ENCODE measurements at places on chromosomes 2 and 18.

- no peak for DNase-seq
These were observed 2.3 kb upstream of the ACTG2 start for GRCh38 chr2:73890301-73891092.

GRCh38 chr2:235478609-235479008, 15.2 kb upstream of the AGAP1 start:
- no peak for DNase-seq

- DNase-seq: no peak
These were observed 244.3 kb downstream of the FAM210A start for GRCh38 chr18:13481820-13482617.

DNA sequence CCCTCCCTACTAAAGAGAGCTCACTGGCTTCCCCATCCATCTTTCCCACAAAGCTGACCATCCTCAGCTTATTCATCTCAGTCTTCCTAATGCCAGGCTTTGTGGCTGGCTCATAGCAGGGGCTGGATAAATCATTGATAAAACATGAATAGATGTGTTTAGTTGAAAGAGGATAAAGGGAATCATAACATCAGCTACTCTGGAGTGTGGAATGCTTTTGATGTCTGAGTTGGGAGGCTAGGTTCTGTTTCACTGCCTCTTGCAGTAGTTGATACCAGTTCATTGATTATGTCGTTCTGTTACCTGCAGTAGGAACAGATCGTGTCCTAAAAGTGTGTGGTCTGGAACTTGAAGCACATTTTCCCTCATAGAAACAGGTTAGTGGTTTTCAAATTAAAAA, 66.3 kb upstream of the HK2 start:
- DNase-seq: no peak

GRCh38 chr2:148936857-148937450, 61.9 kb downstream of the KIF5C start:
- no peak for DNase-seq

DNA sequence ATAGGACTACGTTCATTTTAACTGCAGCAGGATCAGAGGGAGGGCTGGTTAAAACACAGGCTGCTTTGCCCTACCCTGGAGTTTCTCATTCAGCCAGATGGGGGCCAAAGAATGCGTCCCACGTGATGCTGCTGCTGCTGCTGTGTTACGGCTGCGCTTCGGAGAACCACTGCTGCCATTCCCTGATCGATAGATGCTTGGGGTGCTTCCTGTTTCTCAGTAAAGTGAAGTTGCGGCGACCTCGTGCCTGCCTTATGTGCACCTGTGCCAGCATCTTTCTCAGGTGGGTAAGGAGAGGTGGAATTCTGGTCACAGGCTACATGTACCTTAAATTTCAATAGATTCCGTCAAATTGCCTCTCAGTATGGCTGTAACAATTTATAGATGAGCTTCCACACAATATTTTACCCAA, 24.7 kb upstream of the TOGARAM2 start:
- DNase-seq: peak; percentile 46

GRCh38 chr2:67341012-67341318, 56.2 kb upstream of the ETAA1 start:
- DNase-seq: no peak

DNA sequence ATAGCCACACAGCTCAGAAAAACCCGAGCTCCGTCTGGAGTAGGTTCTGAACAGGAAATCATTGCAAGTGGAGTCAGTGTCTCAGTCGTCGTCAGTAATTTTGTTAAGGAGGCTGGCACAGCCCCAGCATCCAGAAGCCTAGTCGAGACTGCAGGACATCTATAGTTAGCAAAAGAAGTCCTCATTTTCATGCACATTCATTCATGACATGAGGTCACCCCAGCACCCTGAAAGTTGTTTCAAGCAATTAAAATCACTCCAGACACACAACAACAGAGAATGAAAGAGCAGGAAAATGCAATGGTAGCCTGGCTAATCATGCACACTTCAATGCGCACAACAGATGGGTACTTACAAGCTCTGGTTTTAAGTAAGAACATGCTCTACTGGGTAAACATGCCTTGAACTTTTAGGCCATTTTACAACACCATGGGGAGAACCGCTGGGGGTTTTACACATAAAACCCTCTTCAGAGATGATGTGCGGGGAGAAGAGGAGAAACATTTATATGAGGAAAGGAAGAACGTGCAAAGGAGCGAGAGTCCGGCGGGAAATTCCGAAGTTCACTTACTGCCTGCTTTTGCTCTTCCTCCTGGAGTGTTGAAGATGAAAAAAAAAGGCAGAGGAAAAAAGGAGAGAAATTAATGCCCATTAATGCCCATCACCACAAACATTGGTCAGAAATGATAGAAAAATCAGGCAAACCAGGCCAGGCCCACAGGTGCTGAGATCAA, 77.4 kb upstream of the DNMT3A start:
- DNase-seq: no peak

DNA sequence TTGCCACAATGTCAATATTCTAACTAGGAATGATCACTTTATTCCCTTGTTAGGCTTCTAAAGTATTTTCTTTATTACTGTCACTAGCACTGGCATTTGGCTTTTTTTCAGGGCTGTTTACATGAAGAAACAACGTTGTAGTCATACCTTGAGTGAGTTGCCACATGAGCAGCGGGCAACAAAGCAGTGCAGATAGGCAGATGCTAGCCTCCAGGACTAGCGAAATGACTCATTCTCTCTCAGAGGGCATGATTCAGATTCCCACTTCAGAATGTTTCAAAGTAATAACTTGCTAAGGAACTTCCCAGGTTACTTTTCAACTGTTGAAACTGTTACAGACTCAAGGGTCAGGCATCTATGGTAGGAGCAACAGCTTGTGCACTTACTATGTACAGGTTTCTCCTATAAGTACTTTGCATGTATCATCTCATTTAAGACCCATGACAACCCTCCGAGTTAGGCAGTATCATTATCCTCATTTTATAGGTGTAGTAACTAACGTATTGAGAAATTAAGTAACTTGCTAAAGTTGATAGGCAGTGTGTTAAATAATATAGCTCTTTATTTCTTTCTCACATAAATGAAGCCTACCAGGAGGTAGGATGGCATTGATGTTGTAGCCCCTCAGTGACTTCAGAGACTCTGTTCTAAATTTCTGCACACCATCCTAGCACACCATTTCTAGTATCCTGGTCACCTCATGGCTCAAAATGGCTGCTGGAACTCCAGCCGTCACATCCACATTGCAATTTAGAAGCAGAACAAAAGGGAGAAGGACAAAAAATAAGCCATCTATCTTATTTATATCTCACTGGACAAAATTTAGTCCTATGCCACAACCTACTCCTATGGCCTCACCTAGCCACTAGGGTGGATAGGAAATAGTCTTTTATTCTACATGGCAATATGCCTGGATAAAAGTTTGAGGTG, 83.3 kb downstream of the ICOS start:
- DNase-seq: peak; percentile 68

DNA sequence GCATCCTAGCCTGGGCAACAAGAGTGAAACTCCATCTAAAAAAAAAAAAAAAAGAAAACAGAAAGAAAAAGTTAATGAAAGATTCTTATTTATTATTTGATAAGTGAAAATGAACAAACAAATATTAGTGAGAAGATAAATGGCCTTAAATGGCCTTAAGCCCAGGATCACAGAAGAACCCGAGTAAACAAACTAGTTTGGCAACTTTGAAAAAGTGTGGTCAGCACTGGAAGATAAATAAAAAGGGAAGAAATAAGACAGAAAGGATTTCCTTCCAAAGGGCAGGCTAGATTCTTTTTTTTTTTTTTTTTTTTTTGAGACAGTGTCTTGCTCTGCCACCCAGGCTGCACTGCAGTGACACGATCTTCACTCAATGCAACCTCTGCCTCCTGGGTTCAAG, 692.4 kb downstream of the CPS1 start:
- DNase-seq: no peak

- no peak for DNase-seq
These were observed 247.9 kb upstream of the NT5C1B start for GRCh38 chr2:18837240-18837639.

DNA sequence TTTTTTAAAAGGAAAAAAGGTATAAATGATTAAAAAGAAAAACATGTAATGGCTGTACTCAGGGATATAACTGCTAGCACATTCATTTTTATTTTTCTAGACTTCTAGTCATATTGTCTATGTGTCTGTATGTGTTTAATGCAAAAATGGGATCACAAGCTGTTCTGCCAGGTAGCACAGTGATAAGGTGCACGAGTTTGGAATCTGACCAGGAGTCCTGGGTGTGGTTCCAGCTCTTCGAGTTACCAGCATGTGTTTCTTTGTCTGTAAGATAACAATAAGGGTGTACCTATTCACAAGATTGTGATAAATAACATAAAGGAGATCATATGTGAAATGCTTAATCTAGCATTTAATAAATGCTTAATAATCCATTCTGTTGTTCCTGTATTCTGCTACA, 145.3 kb downstream of the PKP4 start:
- no peak for DNase-seq

DNA sequence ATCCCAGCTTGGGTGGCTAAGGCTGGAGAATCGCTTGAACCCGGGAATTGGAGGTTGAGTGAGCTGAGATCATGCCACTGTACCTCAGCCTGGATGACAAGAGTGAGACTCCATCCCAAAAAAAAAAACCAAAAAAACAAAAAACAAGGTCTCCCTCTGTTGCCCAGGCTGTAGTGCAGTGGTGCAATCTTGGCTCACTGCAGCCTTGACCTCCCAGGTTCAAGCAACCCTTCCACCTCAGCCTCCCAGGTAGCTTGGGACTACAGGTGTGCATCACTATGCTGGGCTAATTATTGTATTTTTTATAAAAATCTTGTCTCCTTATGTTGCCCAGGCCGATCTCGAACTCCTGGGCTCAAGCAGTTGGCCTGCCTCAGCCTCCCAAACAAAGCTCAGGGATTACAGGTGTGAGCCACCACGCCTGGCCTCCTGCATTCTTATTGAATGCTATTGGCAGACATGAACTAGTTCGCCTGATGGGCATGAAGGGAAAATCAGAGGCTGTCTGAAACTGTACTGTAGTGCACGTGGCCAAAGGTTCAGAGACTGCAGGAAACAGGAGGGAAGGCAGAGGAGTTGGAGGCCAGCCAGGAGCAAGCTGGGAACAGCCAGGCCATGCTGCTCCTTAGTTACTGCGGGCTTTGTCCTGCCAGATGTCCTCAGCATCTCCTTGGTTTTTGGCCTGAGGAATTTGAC, 16.0 kb upstream of the ASXL2 start:
- no peak for DNase-seq

GRCh38 chr2:17719562-17720371, 33.8 kb downstream of the SMC6 start:
- no peak for DNase-seq

GRCh38 chr18:31241425-31241824, 76.5 kb upstream of the DSG1 start:
- no peak for DNase-seq

GRCh38 chr18:52652391-52652790, 312.4 kb downstream of the DCC start:
- DNase-seq: no peak

DNA sequence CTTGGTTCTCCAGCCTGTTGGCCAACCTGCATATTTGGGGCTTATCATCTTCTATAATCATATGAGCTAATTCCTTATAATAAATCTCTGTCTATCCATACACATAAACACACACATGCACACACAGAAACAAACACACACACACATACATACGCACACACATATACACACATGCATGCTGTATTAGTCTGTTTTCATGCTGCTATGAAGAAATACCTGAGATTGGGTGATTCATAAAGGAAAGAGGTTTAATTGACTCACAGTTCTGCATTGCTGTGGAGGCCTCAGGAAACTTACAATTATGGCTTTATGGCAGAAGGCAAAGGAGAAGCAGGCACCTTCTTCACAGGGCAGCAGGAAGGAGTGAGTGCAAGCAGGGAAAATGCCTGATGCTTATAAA, 707.4 kb upstream of the CDH2 start:
- DNase-seq: no peak

- no peak for DNase-seq
These were observed 8.7 kb upstream of the GPR17 start for GRCh38 chr2:127637236-127637630.

DNA sequence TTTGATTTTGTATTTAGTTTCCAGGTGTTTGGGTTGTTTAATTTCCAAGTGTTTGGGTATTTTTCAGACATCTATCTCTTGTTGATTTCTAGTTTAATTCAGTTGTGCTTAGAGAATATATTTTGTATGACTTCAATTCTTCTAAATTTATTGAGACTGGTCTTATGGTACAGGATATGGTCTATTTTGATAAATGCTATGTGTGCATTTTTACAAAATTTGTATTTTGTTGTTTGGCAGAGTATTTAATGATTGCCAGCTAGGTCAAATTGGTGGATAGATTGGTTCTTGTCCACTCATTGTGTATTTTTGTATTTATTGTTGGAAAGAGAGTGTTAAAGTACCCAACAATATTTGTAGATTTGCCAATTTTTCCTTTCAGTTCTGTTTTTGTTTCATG, 23.7 kb upstream of the LAMA1 start:
- DNase-seq: no peak

- no peak for DNase-seq
These were observed 24.0 kb upstream of the LOXHD1 start for GRCh38 chr18:46680784-46681695.

Data from stimulated activated CD8-positive, alpha-beta memory T cell treated with anti-CD3 and anti-CD28 coated beads, Interleukin-4, amount 100 ng/mL, for 48 hours (primary cell).